ENCODE measurements at places on chromosomes 4 and X.

DNA sequence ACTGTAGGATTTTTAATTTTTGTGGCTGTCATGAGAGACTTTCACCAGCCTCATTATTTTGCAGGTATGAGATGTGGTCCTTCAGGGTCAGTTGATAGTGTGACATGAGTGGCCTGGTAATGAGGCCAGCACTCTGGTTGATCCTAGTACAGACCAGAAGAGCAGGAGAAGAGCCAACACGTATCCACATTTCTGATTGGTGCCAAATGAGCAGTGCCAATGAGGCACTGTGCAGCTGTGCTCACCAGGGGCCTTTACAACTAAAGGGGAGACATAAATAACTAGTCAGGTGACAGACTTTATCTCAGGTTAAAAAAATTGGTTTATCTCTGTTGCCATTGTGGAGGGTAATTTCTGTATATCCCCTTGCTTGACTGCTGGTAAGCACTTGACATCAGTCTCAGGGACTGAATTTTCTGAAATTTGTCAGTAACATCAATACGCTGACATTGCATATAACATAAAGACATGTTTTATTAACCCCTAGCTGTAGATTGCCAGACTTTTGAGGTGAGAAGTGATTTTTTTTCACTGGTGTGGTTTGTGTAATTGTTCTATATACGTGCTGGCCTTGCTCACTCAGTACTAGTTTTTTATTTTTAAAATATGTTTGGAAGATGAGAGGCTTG is 101.2 kb downstream of the AFF1 start:
- H3K4me3 ChIP-seq, result no peak overlapping the region
- H3K4me1 ChIP-seq, result peaks cover 7% of the 10 kb centered on the region
- peaks cover 2% of the 10 kb centered on the region for H3K36me3 ChIP-seq
- H3K27ac ChIP-seq, result no peak overlapping the region
- H3K27me3 ChIP-seq, result no peaks in the 10 kb centered on the region
- DNase-seq, result no peak

GRCh38 chrX:129945131-129945530 is 37.3 kb upstream of the BCORL1 start:
- no peaks in the 10 kb centered on the region for H3K36me3 ChIP-seq
- no peaks in the 10 kb centered on the region for H3K27me3 ChIP-seq
- DNase-seq, result no peak
- no peak overlapping the region for H3K27ac ChIP-seq
- no peaks in the 10 kb centered on the region for H3K4me1 ChIP-seq
- H3K4me3 ChIP-seq, result no peak overlapping the region

GRCh38 chr4:38670939-38671591 is 7.1 kb downstream of the KLF3 start:
- no peak for DNase-seq
- H3K27ac ChIP-seq, result peak overlapping the region; percentile 72
- no peaks in the 10 kb centered on the region for H3K27me3 ChIP-seq
- H3K4me3 ChIP-seq, result peak overlapping the region; percentile 48
- no peaks in the 10 kb centered on the region for H3K36me3 ChIP-seq
- H3K4me1 ChIP-seq, result peaks cover 71% of the 10 kb centered on the region

DNA sequence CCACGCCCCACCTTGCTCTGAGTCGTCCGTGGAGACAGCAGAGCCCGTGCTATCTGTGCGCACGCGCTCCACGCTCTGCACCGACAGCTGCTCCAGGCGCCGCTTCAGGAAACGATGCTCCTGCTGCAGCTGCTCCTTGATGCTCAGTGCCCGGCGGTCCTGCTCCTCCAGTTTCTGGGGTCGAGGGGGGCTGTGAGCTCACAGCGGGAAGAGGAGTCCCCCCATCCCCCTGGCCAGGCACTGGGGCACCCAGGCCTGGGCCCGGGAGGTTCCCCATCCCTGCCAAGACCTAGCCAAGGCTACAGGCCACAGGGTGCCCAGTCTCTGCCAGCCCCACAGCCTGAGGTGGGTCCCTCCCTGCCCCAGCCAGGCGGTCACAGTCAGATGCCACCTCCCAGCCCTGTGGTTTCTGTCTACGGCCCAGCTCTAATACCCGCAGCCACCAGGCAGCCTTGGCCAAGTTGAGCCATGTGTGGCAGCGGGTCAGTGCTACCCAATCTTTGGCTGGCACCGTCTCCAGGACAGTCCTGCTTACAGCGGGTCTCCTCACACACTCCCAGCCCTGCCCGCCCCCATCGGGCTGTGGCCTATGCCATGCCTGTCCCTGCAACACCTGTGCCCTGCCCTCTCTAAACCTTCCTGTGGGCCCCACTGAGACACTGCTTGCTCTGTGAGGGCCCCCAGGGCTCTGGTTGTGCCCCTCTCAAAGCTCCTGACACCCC is 9.3 kb upstream of the HAUS3 start:
- H3K27ac ChIP-seq, result no peak overlapping the region
- H3K36me3 ChIP-seq, result peaks cover 28% of the 10 kb centered on the region
- H3K4me1 ChIP-seq, result peaks cover 3% of the 10 kb centered on the region
- H3K4me3 ChIP-seq, result no peak overlapping the region
- no peak for DNase-seq

DNA sequence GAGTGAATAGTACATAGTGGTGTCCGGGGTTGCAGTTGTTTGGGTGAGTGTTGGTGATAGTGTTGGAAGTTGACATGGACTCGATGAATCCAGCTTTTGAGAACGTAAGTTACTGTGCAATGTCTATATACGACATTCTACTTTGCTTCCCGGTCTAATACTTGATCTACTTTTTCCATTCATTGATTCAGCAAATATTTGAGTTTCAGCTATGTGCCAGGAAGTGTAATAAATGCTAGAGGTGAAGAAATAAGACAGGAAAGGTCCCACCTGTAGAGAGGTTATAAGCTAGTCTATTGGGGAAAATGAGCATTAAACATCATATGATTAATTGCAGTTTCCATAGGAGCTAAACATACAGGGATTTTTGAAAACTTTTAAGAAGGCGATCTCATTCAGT is 22.2 kb upstream of the MAGEC3 start:
- no peak overlapping the region for H3K27ac ChIP-seq
- H3K27me3 ChIP-seq, result no peaks in the 10 kb centered on the region
- H3K36me3 ChIP-seq, result no peaks in the 10 kb centered on the region
- no peak overlapping the region for H3K4me3 ChIP-seq
- no peaks in the 10 kb centered on the region for H3K4me1 ChIP-seq

All from T-cell (primary cell).